ENCODE measurements at places on chromosomes 1 and 21. TPM values are rescaled to one million over a fixed set of nuclear protein-coding genes. Genes with fewer than 3 reads are reported as not detected.

DNA sequence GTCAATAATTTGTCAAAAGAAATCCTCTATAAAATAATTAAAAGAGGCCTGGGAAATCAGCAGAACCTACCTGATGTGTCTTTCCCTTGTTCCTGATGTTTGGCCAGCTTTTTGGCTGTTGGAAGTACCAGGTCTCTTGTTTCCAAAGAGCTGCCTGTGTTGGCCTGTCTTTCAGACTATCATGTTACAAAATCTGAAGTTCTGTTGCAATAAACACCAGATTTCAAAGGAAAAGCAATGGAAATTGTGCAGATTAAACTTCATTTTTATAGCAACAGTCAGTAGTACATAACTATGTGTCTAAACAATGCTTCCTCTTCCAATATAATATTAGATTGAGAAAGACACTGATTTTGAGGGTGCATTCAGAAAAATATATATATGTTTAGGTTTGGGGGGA, 647.2 kb upstream of the CXADR start:
- no peak for DNase-seq

DNA sequence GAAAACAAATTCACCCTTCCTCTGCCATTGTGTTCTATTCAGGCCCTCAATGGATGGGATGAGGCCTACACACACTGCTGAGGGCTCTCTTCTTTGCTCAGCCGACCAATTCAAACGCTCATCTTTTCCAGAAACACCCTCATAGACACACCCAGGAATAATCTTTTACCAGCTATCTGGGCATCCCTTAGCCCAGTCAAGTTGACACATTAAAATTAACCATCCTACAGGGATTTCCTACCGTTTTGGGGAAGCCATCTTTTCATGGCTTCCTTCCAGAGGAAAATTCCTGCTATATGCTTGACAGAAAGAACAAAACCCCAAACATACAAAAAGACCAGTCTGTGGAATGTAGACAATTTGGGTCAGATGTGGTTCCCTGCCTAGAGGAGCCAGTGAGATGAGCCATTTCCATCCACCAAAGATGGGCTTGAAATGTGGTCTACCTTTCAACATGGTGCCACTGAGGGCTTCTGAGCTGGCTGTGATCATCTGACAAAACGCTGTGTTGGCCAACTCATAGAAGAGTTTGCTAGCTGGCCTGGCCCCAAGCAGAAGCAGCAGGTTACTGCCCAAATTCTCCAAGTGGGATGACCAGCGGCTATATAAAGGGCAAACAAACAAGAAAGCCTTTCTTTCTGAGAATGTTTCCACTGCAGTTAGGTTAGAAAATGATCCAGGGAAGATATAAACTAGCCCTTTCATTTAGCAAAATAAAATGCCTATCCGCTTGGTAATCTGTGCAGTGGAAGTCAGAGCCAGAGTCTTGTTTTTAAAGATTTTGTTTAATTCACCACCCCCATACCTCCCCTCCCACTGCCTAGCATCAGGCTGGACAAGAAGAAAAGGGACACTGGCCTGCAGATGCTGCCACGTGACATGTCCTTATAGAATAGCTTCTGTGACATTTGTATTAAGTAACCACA, 69.1 kb upstream of the MRPS6 start:
- DNase-seq = no peak

DPYD gene
- 0.22 TPM for total RNA-seq

TTC22 gene
- 0.59 TPM for total RNA-seq

DNA sequence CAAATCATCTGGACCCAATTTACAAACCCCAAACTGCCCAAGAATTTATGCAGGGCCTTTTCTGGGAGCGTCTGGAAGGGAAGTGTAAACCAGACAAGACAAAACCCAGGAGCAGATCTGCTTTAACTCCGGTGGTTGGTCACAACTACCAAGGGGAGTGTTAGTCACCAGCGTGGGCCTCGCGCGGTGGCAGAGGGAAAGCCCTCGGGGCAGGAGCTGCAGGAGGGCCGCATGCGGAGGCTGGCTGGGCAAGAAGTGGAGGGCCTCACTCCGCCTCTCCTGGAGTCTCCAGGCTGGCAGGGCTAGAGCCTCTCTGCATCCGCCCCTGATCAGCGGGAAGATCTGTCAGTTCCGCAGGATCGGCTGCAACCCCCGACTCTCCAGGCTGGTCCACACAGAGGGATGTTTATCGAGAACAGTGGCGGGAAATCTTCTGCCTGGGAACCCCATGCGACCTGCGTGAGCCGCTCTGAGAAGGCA, 2.0 kb downstream of the COL24A1 start:
- peak; percentile 62 for DNase-seq

- no peak for DNase-seq
Measured at GRCh38 chr21:16421007-16421406, 691.2 kb downstream of the USP25 start.

TMEM269 gene
- 0.44 TPM for total RNA-seq

GRCh38 chr1:173117761-173118160, 67.0 kb upstream of the TNFSF18 start:
- DNase-seq = no peak

DNA sequence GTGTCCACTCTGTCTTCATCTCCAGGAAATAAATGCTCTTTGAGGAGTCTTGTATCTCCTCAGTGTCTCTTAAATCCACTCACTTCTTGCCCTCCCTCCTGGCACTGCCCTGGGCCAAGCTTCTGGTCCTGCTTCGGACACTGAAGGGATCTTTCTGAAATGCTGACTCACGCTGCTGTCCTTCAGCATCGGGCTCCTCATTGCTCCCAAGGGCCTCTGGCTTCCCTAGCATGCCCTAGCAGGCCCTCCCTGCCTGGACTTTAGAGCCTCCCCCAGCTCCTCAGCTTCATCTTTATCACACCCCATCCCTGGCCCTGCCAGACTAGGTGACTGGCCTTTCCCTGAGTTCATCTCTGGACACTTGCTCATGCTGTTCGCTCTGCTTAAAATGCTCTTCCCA, 96.6 kb downstream of the FOXD2 start:
- DNase-seq = no peak

DNA sequence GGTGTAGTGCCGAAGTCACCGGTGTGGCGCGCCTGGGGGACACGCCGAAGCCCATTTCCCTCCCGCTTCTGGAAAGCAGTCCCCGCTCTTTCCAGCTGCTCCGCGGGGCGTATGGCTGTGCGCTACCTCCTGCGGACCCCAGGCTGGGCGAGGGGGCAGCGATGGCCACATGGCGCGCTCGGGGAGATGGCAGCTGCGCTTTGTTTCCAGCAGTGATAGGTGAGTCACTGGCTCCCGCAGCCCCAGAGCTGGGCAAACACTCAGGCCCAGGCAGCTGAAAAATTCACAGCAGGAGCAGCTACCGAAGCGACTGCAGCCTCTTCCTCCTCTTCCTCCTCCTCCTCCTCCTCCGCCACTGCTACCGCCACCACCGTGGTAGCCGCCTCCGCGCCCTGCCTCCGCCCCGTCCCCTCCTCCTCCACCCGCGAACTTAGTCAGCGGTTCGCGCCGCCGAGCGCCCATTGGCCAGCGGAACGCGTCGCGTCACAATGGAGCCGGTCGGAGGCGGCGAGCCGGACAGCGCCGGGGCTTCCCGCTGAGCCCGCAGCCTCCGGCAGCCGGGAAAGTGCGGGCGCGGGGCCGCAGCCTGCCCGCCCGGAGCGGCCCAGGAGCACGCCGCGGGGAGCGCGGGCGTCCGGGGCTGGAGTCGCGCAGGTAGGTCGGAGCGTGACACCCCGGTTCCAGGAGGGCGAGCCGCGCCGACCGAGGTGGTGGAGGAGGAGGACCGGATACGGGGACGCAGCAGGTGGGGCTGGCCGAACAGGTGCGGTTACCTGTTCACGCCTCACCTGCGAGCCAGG, at the start of gene LRRC8B:
TSS of gene LRRC8B (plus strand) at position 461 of the 800 bp plus-strand sequence. CDS start 57,822 bp downstream, outside the sequence.
- DNase-seq = peak; percentile 91

DNA sequence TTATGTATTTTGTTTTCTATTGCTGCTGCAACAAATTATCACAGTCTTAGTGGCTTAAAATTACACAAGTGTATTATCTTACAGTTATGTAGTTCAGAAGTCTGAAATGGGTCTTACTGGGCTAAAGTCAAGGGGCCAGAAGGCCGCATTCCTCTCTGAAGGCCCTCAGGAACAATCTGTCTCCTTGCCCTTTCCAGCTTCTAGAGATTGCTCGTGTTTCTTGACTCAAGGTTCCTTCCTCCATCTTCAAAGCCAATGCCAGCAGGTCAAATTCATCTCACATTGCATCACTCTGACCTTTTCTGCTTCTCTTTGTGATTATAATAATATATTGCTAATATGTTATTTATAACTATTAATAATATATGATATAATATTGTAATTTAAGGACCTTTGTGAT, 97.1 kb downstream of the DIRAS3 start:
- no peak for DNase-seq

GRCh38 chr1:228828151-228828550, 92.9 kb downstream of the RHOU start:
- no peak for DNase-seq

GRCh38 chr1:58104960-58105359, 441.6 kb downstream of the OMA1 start:
- no peak for DNase-seq

FALEC gene
- not detected for total RNA-seq

- DNase-seq = no peak
Measured at GRCh38 chr1:108785880-108786279, 39.4 kb downstream of the STXBP3 start.

ST6GALNAC5 gene
- total RNA-seq = 3.8 TPM

GRCh38 chr1:3864884-3865283, 7.6 kb downstream of the DFFB start:
- DNase-seq = no peak

DNA sequence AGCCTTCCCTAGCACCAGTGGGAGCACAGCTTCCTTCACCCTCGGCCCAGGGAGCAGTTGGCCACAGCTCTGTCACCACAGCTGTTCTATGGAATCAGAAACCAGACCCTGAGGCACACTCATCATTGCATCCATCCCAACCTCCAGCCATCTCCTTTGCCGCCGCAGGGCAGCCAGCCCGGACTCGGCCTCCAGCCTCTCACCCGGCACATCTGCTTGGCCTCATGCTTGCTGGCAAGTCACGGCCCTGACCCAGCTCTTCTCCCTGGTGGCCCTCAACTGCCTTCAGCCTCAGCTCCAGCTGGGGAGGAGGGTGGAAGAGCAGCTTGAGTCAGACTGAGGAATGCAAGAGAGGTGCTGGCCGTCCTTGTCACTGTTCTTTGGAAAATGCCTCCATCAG, 59.8 kb downstream of the TOR1AIP2 start:
- DNase-seq = no peak
